ENCODE measurements at places on chromosomes 11 and 22.

DNA sequence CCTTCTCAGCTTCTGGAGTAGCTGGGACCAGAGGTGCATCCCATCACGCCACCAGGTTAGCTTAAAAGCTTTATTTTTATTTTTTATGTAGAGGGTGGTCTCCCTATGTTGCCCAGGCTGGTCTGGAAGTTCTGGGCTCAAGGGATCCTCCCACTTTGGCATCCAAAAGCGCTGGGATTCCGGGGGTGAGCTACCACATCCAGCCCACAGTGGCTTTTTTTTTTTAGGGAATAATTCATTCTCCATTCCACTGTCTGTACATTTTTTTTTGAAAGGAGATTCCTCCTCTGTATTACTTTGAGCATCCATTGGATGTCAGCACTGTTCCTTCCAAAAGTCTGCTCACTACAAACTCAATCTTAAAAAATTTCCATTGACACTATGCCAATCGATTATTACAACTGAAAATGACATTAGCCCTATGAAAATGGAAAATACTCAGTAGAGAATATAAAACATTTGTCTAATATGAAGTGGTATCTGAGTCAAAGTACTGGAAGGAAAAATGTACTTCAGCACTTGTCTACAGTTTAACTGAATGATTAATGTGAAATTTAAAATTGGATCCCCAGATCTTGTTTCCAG lies 1.3 kb upstream of the LPXN start:
- DNase-seq = peak; percentile 38

GRCh38 chr11:86537541-86538222 lies 134.7 kb downstream of the ME3 start:
- DNase-seq = peak; percentile 44

DNA sequence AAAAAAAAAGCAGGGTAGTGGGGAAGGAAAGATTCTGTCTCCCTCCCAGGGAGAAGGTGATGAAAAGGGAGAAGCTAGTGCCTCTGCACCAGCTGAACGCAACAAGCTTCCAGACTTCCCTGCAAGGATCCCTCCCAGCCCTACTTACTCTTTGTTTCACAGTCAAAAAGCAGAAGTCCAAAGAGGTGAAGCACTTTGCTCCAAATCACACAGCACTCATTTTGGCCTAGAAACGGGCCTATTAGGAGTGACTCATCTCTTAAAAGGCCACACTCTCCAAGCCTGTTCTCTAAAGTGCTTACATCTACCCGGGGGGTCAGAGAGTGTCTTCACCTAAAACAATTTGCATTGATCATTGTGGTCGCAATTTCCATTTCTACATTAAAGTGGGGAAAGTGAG lies 17.7 kb upstream of the GRK3 start:
- DNase-seq = peak; percentile 38

- DNase-seq = no peak
Measured at GRCh38 chr11:84642500-84642899, 984.6 kb downstream of the DLG2 start.

GRCh38 chr11:41201156-41201555 lies 258.3 kb downstream of the LRRC4C start:
- DNase-seq = peak; percentile 86

All from NCI-H69 (cell line).